ENCODE measurements at places on chromosomes 1 and 21.
A peak's percentile ranks its signal among the peaks of the same experiment; 100 is the strongest.

- DNase-seq: no peak
These were observed 356.3 kb downstream of the PLPP3 start for GRCh38 chr1:56222914-56223540.

DNA sequence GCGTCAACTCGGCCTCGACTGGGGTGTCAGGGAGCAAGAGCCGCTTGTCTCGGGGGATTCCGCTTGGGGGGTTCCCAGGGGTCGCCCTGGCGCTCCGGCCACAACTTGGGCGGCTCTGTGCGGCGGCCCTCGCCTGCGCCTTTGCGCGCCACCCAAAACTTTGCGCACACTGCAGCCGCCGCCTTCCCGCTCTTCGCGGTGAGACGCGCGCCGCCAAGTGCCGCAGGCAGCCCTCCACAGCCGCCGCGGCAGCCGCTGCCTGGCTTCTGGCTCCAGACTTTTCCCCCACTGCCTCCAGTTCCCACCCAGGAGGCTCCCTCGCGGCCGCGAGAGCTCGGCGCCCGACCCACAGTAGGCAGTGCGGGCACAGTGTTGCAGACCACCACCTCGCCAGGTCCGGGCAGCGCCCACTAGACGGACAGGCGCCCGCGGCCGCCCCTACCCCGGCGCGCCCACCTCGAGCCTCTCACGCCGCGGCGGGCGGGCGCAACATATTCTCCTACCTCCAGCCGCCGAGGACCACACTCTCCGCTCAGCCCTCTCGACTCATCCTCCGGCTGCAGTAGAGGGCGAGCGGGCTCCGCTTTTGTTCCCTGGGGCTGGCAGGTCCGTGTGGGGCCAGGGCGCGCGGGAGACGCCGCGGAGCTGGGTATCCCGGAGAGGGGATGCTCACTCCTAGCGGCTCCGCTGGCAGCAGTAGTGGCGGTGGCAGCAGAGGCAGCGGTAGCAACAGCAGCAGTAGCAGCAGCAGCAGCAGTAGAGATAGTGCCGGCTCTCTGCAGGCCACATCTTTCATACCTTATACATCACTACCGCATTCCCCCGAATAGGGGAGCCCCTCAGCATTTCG is 296.6 kb downstream of the OMA1 start:
- DNase-seq: peak; percentile 12

DNA sequence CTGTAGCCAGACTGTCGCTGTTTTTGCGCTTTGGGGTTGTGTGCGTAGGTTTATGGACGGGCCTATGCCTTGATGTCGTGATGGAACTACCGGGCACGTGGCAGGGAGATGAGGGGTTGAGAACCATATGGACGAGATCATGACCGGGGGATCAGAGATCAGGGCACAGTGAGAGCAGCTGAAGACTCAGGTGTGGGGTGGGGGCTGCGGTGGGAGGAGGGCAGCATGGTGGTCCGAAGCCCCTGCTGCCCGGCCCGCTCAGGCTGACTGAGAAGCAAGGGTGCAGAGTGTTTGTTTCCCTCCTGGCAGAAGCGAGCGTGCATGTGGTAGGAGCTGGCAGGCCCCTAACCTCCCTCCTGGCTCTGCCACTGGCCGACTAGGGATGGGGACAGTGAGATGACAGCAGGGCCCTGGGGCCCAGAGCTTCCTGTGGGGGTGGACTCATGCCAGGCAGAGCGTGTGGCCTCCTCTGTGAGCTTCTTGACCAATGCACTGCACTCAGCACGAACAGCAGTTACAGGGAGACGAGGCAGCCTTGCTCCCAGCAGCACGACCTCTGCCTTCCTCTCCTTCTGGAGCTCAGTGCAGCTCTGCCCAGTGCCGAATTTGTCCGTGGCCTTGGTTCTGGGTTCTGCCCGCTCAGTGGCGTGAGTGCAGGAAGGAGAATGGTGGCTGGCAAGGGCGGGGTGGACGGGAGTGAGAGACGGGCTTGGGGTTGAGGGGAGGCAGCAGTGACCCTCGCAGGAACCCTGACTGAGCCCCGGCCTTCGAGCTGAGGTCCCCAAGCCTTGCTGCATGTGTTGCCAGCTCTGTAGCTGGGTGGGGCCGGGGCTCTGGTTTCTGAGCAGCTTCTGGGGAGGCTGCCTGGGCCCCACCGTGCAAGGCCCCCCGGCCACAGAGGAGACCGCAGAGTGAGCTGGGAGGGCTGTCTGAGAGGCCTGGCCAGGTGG is 22.2 kb upstream of the LRRC3 start:
- no peak for DNase-seq

GRCh38 chr21:46650476-46651098 is 15.1 kb downstream of the PRMT2 start:
- DNase-seq: no peak

DNA sequence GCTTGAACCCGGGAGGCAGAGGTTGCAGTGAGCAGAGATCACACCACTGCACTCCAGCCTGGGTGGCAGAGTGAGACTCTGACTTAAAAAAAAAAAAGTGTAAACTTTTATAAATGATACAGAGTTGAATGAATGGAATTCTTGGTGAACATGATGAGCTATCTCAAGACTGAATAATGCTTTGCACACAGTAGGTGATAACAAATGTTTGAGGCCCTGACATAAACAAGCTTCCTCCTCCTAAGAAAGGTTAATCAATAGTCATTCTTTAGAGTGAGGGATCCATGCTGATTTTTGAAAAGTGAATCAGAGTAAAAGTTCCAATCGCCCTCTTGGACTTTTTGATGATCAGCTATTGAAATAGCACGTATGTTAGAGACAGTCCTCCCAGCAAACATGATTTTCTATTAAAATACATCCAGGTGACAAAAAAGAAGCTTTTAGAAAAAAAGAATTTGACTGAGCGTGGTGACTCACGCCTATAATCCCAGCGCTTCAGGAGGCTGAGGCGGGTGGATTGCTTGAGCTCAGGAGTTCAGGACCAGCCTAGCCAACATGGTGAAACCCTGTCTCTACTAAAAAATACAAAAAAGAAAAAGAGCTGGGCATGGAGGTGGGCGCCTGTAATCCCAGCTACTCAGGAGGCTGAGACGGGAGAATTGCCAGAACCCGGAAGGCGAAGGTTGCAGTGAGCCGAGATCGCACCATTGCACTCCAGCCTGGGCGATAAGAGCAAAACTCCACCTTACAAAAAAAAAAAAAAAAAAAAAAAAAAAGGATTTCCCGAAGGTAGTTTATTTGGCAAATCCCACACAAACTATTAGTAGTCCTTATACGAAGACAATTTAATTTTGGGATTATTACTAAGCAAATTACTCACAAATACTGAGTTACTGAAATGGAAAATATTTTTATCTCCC is 181.8 kb downstream of the NFIA start:
- no peak for DNase-seq
